Posterior vena cava (tissue), 2 donors: ENCODE measurements at places on chromosomes 3 and 15. TPM values are rescaled to one million over a fixed set of nuclear protein-coding genes. Genes with fewer than 3 reads are reported as not detected.

DNA sequence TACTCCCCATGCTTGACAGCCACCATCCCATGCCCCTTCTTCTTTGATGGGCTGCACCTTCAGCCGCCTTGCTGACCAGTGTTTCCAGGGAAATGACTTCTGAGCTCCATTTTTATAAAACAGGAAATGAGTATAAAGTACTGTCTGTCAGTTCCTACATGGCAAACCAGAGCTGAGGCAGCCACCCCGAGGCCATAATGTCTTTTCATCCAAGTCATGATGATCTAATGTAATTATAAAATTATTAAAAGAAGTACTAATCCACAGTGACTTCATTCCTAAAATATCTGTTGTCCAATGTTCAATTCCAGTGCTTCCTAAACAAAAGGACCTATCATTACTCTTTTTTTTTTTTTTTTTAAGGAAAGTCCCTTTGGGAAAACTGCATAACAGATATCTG, 75.2 kb upstream of the HERC1 start:
- no peak for DNase-seq

- no peak for DNase-seq
Observed at GRCh38 chr15:64163659-64164362, 989 bp upstream of the PPIB start.

DNA sequence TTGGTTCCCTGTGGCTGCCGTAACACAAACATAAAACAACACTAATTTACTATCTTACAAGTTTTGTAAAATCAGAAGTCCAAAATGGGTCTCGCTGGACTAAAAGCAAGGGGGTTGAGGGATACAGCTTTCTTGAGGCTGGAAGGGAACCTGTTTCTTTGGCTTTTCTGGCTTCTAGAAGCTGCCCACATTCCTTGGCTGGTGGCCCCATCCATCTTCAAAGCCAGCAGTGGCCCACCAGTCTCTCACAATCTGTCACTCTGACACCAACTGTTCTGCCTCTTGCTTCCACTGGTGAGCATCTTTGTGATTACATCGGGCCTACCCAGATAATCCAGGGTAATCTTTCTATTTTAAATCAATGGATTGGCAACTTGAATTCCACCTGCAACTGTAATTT, 1.1 kb upstream of the ANPEP start:
- no peak for DNase-seq

GRCh38 chr3:94173673-94174434, 111.0 kb downstream of the NSUN3 start:
- no peak for DNase-seq

- DNase-seq, result no peak
Observed at GRCh38 chr3:31472479-31473390, 60.0 kb upstream of the STT3B start.

- DNase-seq, result no peak
Observed at GRCh38 chr3:87997298-87997697, 61.5 kb downstream of the CGGBP1 start.

DNA sequence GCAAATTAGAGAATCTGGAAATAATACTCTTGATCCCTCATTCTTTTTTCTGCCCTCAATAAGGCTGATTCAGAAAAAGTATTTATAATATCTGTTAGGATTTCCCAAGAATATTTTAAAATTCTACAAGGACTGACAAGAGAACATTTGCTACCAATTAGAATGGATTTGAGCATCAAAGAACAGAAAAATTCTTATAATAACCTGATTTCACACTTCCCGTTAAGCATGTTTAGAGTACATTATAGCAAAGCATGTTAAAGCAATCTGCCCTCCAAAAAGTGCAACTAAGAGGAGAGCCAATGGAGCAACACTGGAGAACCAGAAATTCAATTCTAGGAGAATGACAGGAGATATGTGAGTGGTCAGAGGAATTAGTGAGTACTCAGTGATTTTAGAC, 57.2 kb downstream of the THBS1 start:
- DNase-seq, result no peak

GRCh38 chr3:85726241-85726640, 767.5 kb downstream of the CADM2 start:
- no peak for DNase-seq

GRCh38 chr3:171239757-171240503, 213.4 kb upstream of the SLC2A2 start:
- no peak for DNase-seq

- DNase-seq, result no peak
Observed at GRCh38 chr3:365268-365667, 168.7 kb downstream of the CHL1 start.

DNA sequence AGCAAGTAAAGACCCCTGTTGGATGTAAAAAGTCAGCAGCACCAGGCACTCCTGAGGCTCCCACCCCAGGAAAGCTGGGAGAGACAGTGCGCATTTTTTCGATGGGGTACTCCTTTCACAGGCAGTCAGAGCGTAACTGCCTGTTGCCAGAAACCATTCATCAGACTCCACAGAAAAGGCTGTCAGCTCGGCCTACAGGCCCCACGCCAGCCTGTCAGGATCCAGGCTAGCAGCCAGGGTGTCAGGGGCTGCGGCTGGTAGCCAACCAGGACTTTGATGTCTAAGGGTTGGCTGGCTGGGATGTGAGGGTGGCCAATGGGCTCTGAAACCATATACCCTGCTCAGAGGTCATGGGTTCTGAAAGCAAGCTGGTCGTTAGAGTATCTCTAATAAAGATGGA, 164.5 kb downstream of the WNT5A start:
- no peak for DNase-seq

DNA sequence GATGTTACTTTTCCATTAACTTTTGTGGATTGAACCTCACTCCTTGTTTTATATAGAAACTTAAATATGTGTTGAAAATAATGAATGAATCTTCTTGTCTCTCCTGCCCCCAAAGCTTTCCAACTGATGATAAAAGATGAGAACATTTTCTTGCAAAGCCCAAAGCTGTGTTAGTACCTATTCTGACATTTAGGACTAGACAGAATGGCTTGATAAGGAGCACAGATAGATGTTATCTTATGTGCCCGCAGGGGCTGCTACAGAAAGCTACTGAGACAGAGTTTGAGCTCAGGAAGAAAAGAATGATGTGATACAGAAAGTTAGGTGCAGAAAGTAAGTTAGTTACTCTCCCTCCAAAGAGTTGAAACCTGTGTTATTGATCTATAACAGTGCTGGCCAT, 109.4 kb upstream of the ATP11B start:
- DNase-seq, result no peak

The RBPMS2 gene
- 9.4 TPM for total RNA-seq

DNA sequence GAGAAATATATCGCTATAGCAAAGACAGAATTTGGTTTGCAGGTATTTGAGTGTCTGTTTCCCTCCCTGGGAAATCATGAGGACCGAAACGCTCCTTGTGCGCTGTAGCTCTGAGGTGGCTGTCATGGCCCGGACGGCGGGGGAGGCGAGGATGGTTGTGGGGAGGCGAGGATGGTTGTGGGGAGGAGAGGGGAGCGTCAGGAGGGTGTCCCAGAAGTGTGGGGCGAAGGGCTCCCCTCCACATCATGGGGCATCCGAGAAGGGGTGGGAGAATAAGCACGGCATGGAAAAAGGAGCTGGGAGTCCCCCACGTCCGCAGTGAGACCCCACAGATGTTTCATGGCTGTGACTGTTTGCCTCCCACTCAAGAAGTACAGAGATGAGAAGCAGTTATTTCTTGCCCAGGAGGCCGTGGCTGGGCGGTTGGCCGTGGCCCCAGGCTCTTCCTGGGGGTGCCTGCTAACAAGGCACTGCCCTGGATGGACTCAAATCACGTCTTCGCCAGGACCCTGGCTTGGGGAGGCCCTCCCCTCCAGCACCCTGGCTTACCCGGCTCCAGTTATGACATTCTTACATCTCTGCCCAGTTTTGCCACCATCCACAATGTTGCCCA, 947 bp upstream of the ATP10A start:
- no peak for DNase-seq
